Effector CD4-positive, alpha-beta T cell (primary cell): ENCODE measurements at places on chromosomes 6 and 20.

DNA sequence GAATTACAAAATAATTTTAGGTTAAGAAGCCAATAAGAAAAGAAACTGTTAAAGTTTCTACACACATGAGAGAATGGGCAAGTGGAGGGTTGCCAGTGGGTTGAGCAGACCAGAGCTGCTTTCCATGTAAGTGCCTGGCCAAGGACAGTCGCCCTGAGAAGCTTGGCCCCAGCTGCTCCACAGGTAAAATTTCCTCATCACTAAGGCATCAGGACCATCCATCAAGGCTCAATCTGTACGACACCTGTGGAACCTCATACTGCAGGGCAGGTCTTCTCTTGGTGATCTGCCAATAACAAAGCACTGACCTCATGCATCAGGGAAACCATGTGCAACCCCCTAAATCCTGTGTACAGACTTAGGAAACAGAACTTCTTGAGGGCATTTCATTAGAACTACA is 115.4 kb downstream of the INSM1 start:
- DNase-seq: no peak

GRCh38 chr6:35733633-35734032 is 3.2 kb upstream of the ARMC12 start:
- no peak for DNase-seq

DNA sequence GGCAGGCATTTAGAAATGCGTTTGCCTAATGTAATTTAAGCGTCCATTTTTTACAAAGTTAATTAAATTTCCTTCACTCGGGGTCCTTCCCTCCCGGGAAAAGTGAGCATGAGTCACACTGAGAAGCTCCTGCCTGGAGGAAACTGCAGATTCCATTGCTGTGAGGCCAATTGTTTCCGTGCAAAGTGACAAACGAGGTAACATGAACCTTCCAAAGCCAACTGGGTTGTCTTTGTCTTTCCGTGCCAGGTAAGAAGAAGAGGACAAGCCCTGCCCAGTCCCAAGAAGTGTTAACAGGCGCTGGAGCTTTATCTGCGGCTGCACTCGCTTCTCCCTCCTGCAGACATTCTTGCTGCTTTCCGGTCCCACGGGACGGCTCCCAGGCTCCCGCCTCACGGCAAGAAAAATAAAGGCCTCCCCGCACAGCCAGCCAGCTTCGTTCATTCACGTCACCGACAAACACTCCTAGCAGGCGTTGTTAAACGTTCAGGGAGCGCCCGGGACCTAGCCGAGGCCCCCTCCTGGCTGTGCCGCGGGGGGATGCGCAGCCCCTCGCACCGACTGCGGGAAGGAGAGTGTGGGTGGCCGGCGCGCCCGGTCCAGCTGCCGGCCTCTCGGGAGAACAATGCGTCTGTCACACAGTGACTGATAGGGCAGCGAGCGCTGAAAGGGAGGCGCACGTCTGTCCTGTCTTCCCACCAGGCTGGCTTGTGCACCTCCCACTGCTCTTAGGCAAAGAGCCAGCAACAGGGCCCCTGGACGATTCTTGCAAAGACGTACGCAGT is 61.5 kb upstream of the HDDC2 start:
- DNase-seq: no peak

- DNase-seq: no peak
Observed at GRCh38 chr6:130148181-130148580, 74.6 kb downstream of the SAMD3 start.

GRCh38 chr6:36649701-36650484 is 28.6 kb upstream of the CDKN1A start:
- DNase-seq: no peak

- no peak for DNase-seq
Observed at GRCh38 chr6:41325446-41326066, 9.9 kb upstream of the NCR2 start.

GRCh38 chr6:7703148-7703680 is 22.7 kb upstream of the BMP6 start:
- DNase-seq: no peak

- no peak for DNase-seq
Observed at GRCh38 chr6:27495386-27496135, 22.7 kb upstream of the ZNF184 start.

DNA sequence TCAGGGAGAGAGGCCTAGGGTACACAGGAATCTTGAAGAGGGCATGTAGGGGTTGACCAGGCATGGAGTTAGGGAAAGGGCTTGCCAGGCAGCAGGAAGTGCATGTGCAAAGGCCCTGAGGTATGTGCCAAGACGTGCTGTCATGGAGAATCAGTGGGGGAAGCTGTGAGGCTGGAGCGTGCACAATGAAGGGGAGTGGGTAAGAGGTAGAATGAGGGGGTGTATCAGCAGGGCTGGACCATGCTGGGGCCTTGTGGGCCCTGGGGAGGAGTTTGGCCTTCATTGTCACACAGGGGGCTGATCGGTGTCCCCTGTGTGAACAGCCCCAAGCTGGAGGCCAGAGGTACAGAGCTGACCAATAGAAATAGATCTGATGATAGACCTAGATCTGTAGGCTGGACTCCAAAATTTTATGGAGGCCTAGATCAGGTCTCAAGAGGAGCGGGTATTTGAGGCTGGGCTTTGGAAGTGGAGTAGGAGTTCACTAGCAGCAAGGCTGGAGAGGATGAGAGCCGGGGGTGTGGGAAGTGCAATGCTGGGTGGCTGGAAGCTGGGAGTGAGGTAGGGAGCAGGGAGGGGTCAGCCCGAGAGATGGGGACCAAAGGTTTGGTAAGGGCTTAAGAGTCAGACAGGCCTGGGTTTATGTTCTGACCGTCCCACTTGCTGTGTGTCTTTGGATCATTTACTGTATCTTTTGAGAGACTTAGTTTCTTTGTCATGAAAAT is 3.0 kb downstream of the SRC start:
- no peak for DNase-seq

- DNase-seq: no peak
Observed at GRCh38 chr6:90107371-90107770, 189.3 kb downstream of the BACH2 start.

DNA sequence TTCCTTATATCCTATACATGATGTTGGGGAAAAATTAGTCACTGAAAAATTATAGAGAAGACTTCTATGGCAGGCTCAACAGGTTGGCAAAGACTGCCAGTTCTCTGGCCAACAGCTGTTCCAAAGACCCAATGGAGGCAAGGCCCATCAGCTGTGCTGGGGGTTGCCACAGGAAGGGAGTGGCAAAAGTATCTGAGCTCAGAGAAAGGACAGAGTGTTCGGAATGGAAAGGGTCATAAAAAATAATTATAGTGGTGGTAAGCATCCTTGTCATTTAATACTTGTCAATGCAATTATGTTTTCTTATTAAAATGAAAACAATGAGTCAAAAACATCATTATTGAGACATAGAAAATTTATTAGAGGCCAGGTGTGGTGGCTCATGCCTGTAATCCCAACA is 36.1 kb downstream of the FASTKD5 start:
- no peak for DNase-seq

DNA sequence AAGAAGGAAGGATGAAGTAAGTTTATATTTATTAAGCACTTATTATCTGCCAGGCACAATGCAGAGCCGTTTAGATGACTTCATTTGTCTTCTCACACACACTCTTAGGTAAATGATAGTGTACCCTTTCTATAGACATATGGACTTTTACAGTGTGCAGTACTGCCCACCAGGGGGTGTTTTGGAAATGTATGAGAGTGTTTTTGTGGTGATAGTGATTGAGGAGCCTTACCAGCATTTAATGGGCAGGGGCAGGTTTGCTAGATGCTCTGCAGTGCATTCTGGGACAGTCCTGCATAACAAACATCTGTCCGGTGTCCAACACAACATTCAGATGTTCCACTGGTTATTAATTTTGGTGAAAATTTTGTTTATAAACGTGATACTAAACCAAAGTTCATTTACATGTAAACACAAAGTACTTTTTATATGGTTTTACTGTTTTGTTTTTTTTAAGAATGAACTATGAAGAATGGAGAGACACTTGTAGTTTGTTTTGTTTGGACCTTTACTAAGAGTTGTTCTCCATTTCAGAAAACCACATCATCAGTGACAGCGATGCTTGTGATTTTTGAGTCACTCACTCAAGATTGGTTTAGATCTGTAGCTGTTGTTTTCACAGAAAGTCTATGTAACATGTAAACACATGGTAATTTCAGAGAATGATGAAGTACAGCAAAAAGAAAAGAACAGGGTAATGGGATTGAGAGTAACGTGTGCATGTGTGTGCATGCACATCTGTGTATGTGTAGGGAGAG is 19.9 kb downstream of the KCNS1 start:
- DNase-seq: no peak
